Smooth muscle cell of bladder (primary cell): ENCODE measurements at places on chromosomes 5 and 9. TPM values are rescaled to one million over a fixed set of nuclear protein-coding genes. Genes with fewer than 3 reads are reported as not detected.

SV2C gene
- not detected in 2 replicates for total RNA-seq

PCDHGB1 gene
- 2.3 and 3.3 TPM in 2 replicates for total RNA-seq

PTPRD gene
- 3.8 and 6.9 TPM in 2 replicates for total RNA-seq

PCA3 gene
- total RNA-seq = not detected in 2 replicates

HTR1A gene
- total RNA-seq = not detected in 2 replicates

TAF1L gene
- under 0.01 TPM in 1 of 2 replicates, not detected in the other for total RNA-seq

GFM2 gene
- 30.7 and 36.0 TPM in 2 replicates for total RNA-seq

ABO gene
- not detected in 2 replicates for total RNA-seq

RNF20 gene
- 28.0 and 35.5 TPM in 2 replicates for total RNA-seq

SPATA31A5 gene
- not detected in 2 replicates for total RNA-seq

BARX1 gene
- not detected in 2 replicates for total RNA-seq

CNTNAP3 gene
- total RNA-seq = 0.18 and 1.1 TPM in 2 replicates

IFT74 gene
- total RNA-seq = 16.2 and 17.4 TPM in 2 replicates

GPR150 gene
- 0.28 TPM in 2 replicates for total RNA-seq

GTF2H2C gene
- 27.9 and 33.1 TPM in 2 replicates for total RNA-seq

PCDHB4 gene
- 0.09 and 0.14 TPM in 2 replicates for total RNA-seq

SAPCD2 gene
- 0.43 and 0.55 TPM in 2 replicates for total RNA-seq

COL23A1 gene
- total RNA-seq = under 0.01 TPM in 1 of 2 replicates, not detected in the other

CAMK4 gene
- total RNA-seq = 2.4 and 2.9 TPM in 2 replicates

SPATA31C1 gene
- not detected in 2 replicates for total RNA-seq

LCNL1 gene
- total RNA-seq = 0.57 and 3.4 TPM in 2 replicates

NEUROG1 gene
- total RNA-seq = not detected in 2 replicates

PCDHA11 gene
- total RNA-seq = under 0.01 and 0.65 TPM in 2 replicates

OCLN gene
- total RNA-seq = 0.37 and 0.43 TPM in 2 replicates

GSN gene
- total RNA-seq = 400 and 411 TPM in 2 replicates

FST gene
- total RNA-seq = 68.3 and 70.4 TPM in 2 replicates

EXD3 gene
- total RNA-seq = 8.4 and 13.2 TPM in 2 replicates

FBP1 gene
- total RNA-seq = not detected in 2 replicates

LCN12 gene
- total RNA-seq = 0.28 TPM in 1 of 2 replicates, not detected in the other

PCDHGB6 gene
- total RNA-seq = 2.7 and 3.1 TPM in 2 replicates

POU5F2 gene
- 0.55 and 0.57 TPM in 2 replicates for total RNA-seq

GBGT1 gene
- 6.8 and 7.8 TPM in 2 replicates for total RNA-seq

TMEFF1 gene
- 0.57 and 0.92 TPM in 2 replicates for total RNA-seq

SEC16A gene
- 12.7 and 18.7 TPM in 2 replicates for total RNA-seq

ARID3C gene
- 0.09 and 0.14 TPM in 2 replicates for total RNA-seq

ADAMTS19 gene
- total RNA-seq = 36.3 and 87.6 TPM in 2 replicates

OR4F3 gene
- 0.09 and 0.14 TPM in 2 replicates for total RNA-seq

MSX2 gene
- 1.1 and 4.0 TPM in 2 replicates for total RNA-seq

SLC34A3 gene
- not detected in 2 replicates for total RNA-seq

DIAPH1 gene
- total RNA-seq = 9.2 TPM in 2 replicates

GABRA1 gene
- total RNA-seq = not detected in 2 replicates

PGM5 gene
- total RNA-seq = 4.5 and 14.9 TPM in 2 replicates

DOCK2 gene
- 2.0 and 4.4 TPM in 2 replicates for total RNA-seq

TEX48 gene
- total RNA-seq = not detected in 2 replicates

ADRA1B gene
- 0.14 and 0.18 TPM in 2 replicates for total RNA-seq

TIGD6 gene
- 7.4 and 10.3 TPM in 2 replicates for total RNA-seq
